Thymus (tissue), 14 donors: ENCODE measurements at places on chromosomes 1 and 21. TPM values are rescaled to one million over a fixed set of nuclear protein-coding genes. Genes with fewer than 3 reads are reported as not detected.

- H3K4me3 ChIP-seq = no peak overlapping the region
- H3K36me3 ChIP-seq = no peaks in the 10 kb centered on the region
- no peaks in the 10 kb centered on the region for H3K4me1 ChIP-seq
- DNase-seq = no peak
Observed at GRCh38 chr1:9078752-9079500, 9.5 kb upstream of the SLC2A5 start.

- no peak for DNase-seq
- H3K4me3 ChIP-seq = no peak overlapping the region
- H3K27me3 ChIP-seq = peaks cover 28% of the 10 kb centered on the region
- no peak overlapping the region for H3K27ac ChIP-seq
- no peaks in the 10 kb centered on the region for H3K4me1 ChIP-seq
- no peaks in the 10 kb centered on the region for H3K36me3 ChIP-seq
Observed at GRCh38 chr1:19651141-19651737, 7.1 kb downstream of the NBL1 start.

GRCh38 chr1:170351366-170351946, 180.5 kb upstream of the GORAB start:
- H3K27ac ChIP-seq = no peak overlapping the region
- H3K27me3 ChIP-seq = no peaks in the 10 kb centered on the region
- DNase-seq = no peak
- H3K4me3 ChIP-seq = no peak overlapping the region
- H3K4me1 ChIP-seq = no peaks in the 10 kb centered on the region

DNA sequence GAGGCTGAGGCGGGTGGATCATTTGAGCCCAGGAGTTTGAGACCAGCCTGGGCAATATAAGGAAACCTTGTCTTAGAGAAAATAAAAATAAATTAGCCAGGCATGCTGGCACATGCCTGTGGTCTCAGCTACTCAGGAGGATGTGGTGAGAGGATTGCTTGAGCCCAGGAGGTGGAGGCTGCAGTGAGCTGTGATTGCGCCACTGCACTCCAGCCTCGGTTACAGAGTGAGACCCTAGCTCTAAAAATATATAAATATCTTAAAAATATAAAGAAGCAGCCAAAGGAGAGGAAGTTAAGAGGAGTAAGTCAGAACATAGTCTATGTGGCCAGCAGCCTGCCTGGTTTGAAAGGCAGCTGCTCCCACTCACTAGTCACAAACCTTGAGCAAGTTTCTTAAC, 4.5 kb upstream of the IL10RB start:
- no peak for DNase-seq
- no peaks in the 10 kb centered on the region for H3K27me3 ChIP-seq
- H3K4me1 ChIP-seq = peaks cover 12% of the 10 kb centered on the region
- peaks cover 54% of the 10 kb centered on the region for H3K36me3 ChIP-seq
- H3K4me3 ChIP-seq = no peak overlapping the region
- peak overlapping the region; percentile 42 for H3K27ac ChIP-seq

DNA sequence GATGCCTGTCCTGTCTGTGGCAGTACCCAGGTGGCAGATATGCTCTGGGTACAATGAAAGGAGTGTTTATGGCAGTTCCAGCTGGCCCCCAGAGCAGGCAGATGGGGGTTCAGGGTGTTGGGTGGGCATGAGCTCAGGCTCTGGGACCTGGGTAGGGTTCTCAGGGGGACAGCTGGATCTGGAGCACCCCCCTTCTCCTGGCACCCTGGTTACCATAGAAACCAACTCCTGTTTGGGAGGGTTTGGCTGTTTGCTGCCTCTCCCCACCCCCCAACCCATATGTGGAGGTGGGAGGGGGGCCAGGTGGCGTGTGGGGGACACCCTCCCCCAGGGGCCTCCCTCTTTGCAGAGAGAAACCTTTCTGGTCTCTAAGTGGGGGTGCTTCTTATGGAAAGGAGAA, 7.1 kb downstream of the FOXO6 start:
- no peak overlapping the region for H3K27ac ChIP-seq
- no peak for DNase-seq
- H3K36me3 ChIP-seq = peaks cover 12% of the 10 kb centered on the region
- peak overlapping the region; percentile 59 for H3K4me3 ChIP-seq

DNA sequence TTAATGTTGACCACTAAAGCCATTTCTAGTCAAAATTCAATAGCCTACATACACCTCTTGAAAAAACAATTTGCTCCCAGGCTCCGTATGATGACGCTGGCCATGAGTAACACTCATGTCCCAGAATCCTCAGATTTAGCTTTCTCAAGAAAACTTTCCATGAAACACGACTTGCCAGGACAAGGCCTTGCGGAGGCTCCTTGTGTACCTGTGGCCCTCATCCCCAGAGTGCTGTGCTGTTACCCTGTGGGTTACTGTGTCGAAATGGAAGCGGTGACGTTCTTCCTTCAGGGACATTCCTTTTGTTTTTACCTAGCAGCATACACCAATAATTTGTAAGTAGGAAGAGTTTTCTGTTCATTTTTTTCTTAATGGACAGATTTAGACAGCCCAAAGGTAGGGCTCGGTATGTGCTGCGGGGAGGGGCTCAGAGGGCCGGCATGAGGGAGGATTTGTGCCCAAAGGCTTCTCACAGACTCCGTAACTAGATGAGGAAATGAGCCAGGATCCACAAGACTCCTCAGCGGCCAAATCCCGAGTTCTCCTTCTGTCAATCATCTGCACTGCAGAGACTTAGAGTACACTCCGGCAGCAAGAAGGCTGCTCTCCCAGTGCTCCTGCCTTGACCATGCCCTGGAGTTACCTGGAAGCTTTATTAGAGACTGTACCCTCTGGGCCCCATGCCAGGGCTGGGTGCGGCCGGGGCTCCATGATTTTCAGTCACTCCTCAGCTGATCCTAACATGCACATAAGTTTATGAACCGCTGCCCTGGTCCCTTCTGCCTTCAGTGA, 17.8 kb downstream of the GNG12 start:
- DNase-seq = no peak
- H3K27me3 ChIP-seq = no peaks in the 10 kb centered on the region
- no peak overlapping the region for H3K4me3 ChIP-seq
- H3K36me3 ChIP-seq = no peaks in the 10 kb centered on the region

The HTR6 gene
- total RNA-seq = not detected

DNA sequence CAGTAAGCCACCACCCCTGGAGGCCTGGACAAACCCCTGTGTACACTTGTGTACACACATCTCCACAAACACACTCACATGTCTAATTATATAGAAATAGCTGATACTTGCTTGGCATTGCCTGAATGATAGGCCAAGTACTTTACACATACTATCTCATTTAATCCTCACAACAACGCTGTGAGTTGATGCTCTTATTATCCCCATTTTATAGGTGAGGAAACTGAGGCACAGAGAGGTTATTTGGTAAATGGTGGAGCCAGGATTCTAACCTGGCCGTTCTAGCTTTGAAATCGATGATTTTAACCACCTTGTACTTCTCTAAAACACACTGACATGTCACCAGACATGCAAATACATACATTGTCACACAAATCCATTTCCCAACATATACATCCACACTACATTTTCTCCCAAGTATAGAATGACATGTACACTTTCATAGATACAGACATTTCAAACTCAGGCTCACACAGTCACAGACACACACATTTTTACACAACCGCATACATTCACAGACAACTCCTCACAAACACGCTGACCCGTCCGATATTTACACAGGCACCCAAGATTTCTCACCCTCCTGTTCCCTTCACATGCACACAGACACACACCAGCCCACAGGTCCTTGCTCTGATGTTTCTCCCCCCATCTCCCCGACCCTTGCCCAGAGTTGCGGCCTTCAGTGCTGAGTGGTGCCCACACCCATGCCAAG, 3.2 kb downstream of the ARHGEF19 start:
- no peak overlapping the region for H3K27ac ChIP-seq
- DNase-seq = no peak
- no peaks in the 10 kb centered on the region for H3K36me3 ChIP-seq
- peaks cover 33% of the 10 kb centered on the region for H3K27me3 ChIP-seq

- H3K36me3 ChIP-seq = no peaks in the 10 kb centered on the region
- no peak overlapping the region for H3K4me3 ChIP-seq
- H3K27ac ChIP-seq = no peak overlapping the region
- H3K27me3 ChIP-seq = no peaks in the 10 kb centered on the region
- H3K4me1 ChIP-seq = no peaks in the 10 kb centered on the region
- DNase-seq = no peak
Observed at GRCh38 chr1:242467556-242468145, 56.8 kb downstream of the PLD5 start.

The HAO2 gene
- total RNA-seq = 5.8 TPM

DNA sequence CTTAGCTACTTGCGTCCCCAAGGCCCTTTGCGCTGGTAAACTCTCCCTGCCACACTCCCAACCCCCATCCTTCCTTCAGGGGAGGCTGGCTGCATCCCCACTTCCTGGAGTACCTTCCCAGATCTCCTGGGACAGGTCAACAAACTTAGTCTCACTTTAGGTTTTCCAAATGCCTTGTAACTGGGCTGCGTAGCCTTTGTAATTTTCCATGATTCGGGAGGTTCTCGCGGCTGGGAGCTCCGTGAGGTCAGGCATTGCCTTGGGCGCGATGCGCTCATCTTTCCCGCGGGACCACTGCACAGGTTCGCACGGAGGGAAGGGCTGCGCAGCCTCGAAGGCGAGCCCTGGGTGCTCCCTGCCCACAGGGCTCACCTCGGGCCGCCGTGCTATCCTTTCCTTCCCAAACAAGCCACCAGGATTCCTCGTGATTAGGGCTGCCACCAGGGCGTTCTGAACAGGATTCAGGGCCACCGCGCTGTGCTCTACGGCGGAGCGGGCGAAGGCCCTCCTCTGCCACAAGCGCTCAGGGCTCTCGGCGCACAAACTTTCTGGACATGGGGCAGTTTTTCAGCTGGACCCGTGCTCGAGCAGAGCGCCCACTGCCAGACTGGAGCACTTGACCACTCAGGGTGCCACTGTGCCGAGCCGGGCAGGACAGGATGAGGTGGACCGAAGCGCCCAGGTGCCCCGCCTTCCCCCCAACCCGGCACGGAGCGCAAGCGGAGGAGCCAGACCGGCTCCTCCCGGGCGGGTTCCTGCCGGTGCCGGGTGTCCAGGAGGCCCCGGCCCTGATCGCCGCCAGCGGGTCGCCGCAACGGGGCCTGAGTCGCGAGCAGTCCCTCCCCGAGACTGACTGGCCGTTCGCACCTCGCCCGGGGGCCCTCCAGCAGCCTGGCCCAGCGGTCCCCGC, 1.1 kb downstream of the TMPRSS2 start:
- DNase-seq = no peak
- H3K36me3 ChIP-seq = no peaks in the 10 kb centered on the region
- H3K4me1 ChIP-seq = no peaks in the 10 kb centered on the region
- H3K27ac ChIP-seq = no peak overlapping the region
- peaks cover 59% of the 10 kb centered on the region for H3K27me3 ChIP-seq
- H3K4me3 ChIP-seq = no peak overlapping the region

DNA sequence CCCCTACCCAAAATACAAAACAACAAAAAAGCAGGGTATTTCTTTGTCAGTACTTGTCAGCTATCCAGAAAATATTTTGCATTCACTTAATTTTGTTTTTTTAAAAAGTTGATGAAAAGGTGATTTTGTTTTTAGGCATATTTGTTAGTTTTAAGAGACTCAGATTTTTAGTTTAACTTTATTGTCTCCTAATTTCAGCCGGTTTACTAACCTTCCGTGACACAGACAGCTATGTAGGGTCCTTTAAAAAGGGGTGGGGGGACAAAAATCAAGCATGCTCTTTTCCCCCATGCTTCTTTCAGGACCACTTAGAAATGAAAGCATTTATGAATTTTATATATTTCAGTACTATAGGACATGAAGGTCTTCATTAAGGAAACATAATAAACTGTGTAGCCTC, 1.6 kb downstream of the PBX1 start:
- H3K27ac ChIP-seq = no peak overlapping the region
- no peak for DNase-seq
- H3K4me3 ChIP-seq = peak overlapping the region; percentile 38
- peaks cover 24% of the 10 kb centered on the region for H3K27me3 ChIP-seq

DNA sequence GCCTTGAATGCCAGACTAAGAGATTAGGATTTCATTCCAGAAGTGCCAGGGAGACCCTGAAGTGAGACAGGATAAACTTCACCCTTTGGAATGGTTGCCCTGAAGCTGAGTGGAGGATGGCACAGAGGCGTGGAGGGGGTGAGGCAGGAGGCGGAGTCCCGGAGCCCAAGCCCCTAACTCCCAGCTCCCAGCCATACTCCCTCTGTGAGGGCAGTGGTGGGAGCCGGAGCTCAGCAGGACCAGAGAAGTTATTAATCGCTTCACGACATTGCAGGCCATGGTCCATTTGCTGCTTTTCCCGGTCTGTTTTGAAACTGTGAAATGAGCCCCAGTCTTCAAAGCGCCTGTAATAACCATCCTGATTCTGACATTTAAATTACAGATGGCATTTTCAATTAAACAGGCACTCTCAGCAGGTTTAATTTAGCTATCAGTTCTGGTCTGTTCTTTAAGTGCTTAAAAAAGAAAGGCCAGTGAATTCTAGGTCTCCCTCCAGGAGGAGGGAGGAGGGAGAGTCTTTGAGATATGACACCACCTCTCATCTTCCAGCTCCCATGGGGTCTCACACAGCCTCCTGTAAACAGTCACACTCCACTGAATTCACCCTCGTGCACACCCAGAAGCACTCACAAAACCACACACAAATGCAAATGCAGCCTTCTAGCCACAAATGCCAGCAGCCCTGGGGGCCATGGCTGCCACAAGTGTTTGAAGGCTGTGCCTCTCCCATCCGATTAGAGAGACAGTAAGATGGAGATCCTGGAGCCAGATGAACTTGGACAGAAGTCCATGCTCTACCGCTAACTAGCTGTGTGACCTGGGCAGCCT, 19.6 kb downstream of the FBXO2 start:
- H3K27me3 ChIP-seq = no peaks in the 10 kb centered on the region
- no peaks in the 10 kb centered on the region for H3K4me1 ChIP-seq
- no peak overlapping the region for H3K4me3 ChIP-seq
- DNase-seq = no peak

GRCh38 chr1:28516518-28516956, 10.7 kb downstream of the RCC1 start:
- no peak overlapping the region for H3K27ac ChIP-seq
- H3K4me3 ChIP-seq = no peak overlapping the region
- peaks cover 24% of the 10 kb centered on the region for H3K4me1 ChIP-seq
- H3K36me3 ChIP-seq = peaks cover 44% of the 10 kb centered on the region
- no peak for DNase-seq
- no peaks in the 10 kb centered on the region for H3K27me3 ChIP-seq
